ENCODE measurements at places on chromosomes 2 and 18.

- no peak for DNase-seq
Measured at GRCh38 chr2:68456198-68456597, 10.9 kb downstream of the FBXO48 start.

DNA sequence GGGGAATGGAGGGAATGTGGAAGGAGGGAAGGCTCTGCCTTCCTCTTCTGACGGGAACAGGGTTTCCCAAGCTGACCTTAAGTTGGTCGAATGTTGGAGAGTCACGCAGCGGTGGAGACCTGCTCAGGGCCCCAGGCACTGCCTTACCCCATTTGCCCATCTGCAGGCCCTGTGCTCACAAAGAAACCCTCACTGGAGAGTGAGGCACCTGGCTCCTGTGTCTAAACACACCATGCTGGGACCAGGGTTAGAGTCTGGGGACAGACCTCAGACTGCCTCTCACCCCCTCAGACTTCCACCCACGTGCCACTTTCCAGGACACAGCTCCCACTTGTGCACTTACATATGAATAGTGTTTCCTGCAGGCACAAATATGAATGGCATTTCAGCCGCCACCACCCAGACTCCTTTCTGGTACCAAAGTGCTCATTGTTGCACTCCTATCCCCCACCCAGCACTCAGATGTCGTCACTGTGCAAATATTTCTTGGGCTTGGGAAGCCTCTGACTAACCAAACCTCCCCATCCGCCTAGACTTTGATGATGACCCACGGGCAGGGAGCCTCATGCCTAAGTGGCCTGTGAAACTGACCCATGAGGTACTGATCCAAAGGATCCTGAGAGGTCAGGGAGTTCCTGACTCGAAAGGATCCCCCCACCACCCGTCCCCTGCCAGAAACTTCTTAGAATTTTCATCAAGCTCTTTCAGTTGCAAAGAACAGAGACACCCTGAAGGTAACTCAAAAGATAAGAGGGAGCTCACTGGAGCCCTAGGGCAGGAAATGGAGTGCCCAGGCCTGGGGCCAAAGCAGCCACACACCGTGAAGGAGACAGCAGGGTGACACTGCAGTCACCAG is 78.3 kb downstream of the STPG4 start:
- DNase-seq, result no peak

GRCh38 chr2:100761365-100761764 is 58.6 kb upstream of the NPAS2 start:
- no peak for DNase-seq

DNA sequence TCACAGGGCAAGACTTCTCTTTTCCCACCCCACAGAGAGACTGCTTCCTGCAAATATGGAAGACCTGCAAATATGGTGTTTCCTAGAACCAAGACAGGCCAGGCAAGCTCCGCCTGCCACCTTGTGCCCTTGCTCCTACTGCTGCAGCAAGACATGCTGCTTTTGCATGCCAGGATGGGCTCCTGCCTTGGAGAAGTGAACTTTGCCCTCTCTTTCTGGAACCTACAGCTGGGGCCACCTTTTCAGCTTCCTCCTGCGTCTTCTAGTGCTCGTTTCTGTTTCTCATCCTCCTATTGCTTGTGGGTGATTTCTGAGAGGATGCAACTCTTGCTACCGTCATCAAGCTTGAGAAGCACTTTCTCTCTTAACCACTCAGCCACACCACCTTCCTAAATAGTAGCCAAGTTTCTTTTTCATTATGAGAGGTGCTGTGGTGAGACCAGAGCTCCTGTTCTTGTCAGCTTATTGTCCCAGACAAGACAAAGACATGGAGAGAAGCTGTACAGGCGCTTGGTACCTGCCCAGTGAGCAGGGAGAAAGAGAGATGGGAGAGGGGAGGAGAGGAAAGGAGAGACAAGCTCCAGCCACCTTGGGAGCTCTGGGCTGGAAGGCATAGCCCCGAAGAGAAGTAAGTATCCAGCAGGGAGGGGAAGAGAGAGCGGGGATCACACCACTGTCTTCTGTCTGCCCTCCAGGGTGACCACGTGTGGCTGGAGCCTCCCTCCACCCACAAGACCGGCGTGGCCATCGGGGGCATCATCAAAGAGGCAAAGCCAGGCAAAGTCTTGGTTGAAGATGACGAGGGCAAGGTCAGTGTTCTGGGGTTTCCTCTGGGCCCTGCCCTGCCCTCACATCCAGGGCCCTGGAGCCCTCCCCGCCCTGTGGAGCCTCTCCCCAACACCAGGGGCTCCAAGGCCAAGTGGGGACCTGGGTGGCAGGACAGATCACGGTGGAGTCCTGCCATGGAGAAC is 28.3 kb downstream of the MYO7B start:
- no peak for DNase-seq

- DNase-seq, result no peak
Measured at GRCh38 chr18:62862466-62862865, 147.1 kb downstream of the PHLPP1 start.

DNA sequence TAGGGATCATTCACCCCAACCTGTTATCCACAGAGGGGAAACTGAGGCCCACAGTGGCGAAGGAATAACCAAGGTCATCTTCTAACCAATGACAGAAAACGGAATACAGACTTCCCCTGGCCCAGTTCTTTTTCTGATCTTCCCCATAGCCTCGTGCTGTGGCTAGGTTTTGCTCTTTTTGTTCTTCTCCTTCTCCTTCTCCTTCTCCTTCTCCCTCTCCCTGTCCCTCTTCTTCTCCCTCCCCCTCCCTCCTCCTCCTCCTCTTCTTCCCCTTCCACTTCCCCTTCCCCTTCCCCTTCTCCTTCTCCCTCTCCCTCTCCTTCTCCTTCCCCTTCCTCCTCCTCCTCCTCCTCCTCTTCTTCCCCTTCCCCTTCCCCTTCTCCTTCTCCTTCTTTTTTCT is 12.9 kb upstream of the TWIST2 start:
- no peak for DNase-seq

DNA sequence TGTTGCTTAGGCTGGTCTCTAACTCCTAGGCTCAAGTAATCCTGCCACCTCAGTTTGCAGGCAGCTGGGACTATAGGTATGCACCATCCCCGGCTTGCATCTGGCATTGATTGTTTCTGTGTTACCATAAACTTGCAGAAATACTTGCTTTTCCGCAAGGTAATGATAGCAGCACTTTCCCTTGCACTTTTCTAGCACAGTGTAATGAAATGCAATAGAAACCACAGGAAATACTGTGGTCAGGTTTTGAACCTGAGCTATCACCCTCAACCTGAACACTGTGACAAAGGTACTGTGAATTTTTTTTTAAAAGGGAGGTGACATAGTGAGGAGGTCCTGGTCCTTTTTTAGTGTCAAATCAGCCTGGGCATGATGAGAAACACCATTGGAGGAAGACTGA is 38.3 kb downstream of the DHRS9 start:
- DNase-seq, result no peak

DNA sequence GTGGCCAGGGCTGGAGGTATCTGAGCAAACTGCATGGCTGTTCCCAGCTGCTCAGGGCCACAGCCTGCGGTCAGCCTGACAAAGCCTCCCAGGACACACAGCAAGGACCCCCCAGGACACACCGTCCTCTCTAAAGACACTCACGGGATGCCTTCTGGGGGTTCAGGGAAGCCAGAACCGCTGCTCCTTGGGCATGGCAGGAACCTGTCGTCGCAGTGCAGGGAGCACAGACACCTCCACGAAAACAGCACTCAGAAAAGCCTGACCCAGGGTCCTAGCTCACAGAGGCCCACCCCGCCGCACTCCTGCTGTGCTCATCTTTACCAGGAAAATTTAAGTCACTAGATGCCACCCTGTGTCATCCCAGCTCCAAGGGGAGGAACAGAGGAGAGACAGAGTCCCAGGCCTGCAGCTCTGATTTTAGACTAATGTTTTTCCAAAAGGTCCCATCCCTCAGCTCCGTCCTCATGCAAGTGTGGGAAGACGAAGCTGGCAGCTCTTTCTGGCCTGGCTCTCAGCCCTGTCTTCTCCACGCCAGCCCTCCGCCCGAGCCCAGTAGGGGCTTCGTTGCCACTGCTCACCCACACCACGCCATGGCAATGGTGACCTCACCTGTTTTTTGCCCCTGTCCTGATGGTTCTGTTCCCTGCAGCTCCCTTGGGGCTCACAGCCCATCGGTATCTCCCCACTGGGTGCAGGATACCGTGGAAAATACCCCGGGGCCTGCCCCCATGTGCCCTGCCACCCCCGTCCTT is 23.9 kb upstream of the SLC66A3 start:
- DNase-seq, result no peak

- no peak for DNase-seq
Measured at GRCh38 chr18:75660932-75661331, 233.4 kb upstream of the SMIM21 start.

- DNase-seq, result no peak
Measured at GRCh38 chr18:59466980-59467379, 107.9 kb upstream of the LMAN1 start.

GRCh38 chr2:224173210-224173609 is 134.1 kb upstream of the SERPINE2 start:
- no peak for DNase-seq

DNA sequence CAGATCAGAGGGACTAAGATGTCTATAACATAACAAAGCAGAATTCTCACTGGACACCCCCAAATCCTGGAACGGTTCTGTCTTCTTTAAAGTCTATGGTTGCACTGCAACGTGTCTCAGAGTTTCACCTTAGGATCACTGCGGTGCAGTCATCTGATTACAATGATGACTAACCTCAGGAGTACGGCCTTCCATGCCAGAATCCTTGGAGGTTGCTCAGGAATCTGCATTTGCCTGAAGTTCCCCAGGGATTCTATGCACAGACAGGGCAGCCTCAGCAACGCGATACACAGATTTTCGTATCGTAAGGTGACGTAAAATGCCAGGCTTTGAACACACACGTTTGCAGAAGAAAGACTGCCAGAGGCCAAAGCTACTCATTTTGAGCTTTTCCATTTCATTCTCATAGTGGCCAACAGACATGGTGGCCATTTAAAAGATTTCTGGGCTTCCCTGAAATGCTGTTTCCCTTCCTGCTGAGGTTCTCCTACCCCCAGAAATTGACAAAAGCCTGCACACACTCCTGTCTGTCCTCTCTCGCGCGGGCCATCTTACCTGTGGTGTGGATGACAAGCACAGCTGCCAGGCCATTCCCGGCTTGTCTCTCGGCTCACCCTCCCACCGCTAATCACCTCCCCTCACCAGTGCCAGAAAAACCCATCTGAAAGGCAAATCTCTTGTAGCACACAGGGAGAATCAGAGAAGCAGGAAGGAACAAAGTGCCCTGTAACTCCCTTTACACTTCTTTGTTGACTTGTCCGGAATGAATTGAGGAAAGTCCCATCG is 148.8 kb downstream of the ACKR3 start:
- DNase-seq, result peak; percentile 92

GRCh38 chr2:127527001-127527804 is 914 bp upstream of the IWS1 start:
- DNase-seq, result no peak

- DNase-seq, result no peak
Measured at GRCh38 chr2:56960581-56960980, 776.8 kb downstream of the CCDC85A start.

GRCh38 chr2:223594259-223594658 is 7.9 kb downstream of the SCG2 start:
- DNase-seq, result no peak

GRCh38 chr2:66494708-66495107 is 59.8 kb downstream of the MEIS1 start:
- no peak for DNase-seq

DNA sequence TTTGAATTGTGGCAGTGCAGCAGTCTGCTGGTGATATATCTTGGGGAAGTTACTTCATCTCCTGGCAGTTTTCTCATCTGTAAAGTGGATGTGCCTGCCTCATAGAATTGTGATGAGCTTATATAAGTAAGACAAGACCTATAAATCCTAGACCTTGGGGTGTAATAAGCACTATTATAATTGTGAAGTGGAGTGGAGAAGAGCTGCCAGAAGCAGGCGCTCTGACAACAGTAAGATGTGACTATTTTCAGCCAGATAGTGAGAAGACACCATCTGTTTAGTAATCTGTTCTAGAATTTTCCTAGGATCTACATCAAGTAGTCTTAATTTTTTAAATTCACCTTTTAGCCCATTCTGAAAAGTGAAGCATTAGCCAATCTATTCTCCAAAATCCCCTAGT is 85.6 kb upstream of the TSPYL6 start:
- DNase-seq, result no peak

DNA sequence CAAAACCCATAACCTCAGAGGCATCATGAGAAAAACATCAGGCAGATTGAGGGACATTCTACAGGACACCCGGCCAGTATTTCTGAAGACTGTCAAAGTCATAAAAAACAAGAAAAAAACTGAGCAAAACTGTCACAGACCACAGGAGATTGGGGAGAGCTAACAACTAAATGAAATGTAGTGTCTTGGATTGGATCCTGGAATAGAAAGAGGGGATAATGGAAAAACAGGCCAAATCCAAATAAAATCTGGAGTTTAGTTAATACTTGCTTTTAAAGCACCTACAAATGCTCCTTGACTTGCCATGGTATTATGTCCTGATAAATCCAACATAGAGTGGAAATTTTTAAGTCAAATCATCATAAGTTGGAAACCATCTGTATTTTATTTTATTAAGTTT is 17.6 kb upstream of the CXCR1 start:
- no peak for DNase-seq

DNA sequence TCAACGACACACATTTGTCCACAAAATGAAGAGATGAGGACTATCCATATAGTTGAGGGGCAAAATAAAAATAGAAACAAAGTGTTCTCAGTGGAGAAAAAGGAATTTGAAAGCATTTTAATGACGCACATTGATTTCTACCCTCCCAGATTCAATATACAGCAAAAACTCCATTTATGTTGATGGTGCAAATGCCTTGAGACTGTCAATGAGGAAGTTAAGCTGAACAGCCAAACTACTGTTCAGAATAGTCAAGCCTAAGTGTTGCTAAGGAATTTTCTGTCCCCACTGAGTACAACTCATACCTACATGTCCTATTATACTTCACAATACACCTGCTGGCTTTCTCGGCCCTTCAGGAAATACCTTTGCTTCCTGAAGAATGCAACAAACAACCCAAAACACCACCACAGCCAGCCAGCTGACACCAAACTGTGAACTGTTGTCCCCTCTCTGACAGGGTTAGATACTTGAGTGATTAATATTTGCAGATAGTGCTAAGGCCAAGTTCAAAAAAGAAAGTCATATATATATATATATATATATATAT is 27.8 kb upstream of the DARS1 start:
- no peak for DNase-seq

DNA sequence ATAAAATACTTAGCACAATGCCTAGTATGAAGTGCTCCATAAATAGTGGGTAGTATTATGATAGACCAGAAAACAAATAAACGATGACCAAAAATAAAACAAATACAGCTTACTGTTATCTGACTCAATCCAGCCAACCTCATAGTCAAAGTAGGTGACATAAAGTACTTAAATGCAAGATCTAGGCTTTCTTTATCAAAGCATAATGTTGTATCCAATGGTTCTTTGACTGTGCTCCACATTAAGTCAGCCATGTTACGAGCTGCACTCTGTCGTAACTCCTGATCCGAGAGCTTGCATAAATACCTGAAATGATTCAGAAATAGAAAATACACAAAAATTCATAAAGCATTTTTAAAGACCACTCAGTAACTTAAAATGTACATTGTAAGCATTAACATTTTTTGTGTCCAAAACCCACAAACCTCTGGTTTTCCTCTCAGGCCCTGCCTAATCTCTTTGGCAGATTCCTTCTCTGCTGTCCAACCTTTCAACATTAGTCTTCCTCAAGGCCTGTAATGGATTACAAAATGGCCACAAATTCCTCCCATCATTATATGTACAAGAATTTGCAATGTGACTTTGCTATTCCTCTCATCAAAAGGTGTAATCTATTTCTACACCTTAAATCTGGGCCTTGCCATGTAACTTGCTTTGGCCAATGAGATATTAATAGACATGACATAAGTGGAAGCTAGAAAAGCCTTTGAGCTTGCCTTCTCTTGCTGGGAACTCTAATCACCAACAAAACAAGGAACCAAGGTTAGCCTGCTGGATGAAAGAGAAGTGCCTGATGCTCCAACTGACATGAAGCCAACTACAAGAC is 90.6 kb downstream of the USP34 start:
- no peak for DNase-seq
